ENCODE measurements at places on chromosomes 4 and X.

DNA sequence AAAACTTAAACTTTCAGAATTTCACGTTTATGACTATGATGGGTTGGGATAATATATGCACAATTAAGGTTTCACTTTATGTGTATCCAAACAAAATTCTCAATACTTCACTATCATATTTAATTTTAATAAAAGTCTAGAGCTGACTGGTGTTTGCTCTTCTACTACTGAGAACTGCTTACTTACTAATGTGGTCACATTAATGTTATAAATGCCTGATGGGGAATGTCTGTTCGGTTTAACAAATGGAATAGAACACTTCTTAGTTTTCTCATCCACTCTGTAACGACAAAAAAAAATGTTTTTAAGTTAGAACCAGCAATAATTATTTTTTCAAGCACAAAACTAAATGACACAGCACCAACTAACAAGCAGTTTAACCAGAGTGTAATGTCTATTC is 34.3 kb downstream of the CDKL2 start:
- no peak for DNase-seq

- no peak for DNase-seq
These were observed 4.2 kb downstream of the CENPVL3 start for GRCh38 chrX:51614353-51615012.

GRCh38 chr4:151702256-151702655 is 58.6 kb downstream of the GATB start:
- no peak for DNase-seq

GRCh38 chrX:22276781-22277180 is 4.1 kb downstream of the CBLL2 start:
- no peak for DNase-seq

DNA sequence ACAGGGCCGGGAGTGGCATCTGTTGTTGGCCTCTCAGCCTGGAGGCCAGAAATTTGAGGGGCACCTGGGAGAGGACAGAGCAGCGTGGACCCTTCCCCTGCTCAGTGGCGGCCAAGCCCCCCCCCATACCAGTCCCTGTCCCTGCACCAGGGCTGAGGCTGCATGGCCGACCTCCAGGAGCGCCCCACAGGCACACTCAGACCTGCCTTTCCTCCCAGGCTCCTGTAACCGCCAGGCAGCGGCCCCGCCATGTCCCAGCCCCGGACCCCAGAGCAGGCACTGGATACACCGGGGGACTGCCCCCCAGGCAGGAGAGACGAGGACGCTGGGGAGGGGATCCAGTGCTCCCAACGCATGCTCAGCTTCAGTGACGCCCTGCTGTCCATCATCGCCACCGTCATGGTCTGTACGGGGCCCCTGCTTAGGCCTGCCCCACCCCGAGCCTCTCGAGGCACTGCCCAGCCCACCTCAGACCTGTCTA is 15.3 kb downstream of the TMEM175 start:
- DNase-seq: no peak

- DNase-seq: no peak
These were observed 14.2 kb downstream of the ELOVL6 start for GRCh38 chr4:110184140-110184790.

- DNase-seq: no peak
These were observed 56.2 kb downstream of the METTL14 start for GRCh38 chr4:118741301-118741855.

- DNase-seq: no peak
These were observed 523.3 kb downstream of the SMARCA1 start for GRCh38 chrX:129000018-129000417.

DNA sequence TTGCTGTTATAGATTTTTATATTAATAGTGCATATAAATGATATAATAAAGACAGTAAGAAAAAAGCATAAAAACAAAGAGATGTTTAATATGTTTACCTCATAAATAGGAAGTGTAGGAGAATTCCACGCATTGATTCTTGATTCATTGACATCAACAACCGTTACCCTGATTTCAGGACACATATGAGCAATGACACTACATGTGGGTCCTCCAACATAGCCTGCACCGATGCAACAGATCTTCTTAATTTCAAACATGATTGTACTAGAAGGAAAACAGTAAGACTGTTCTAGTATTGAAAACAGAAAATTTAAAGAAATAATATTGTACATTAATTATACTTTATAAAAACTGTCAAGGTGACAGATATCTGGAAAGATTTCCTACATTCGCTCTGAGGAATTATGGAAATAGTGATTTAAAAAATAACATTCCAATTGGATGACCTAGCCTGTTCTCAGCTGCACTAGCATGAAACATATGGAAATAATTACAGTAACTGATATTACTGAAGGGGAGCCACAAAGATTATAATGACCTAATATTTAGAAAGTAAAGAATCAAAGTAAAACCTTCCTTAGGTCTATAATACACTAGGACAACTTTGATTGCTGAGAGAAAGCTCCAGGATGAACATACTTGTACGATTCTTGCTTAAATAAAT is 5.9 kb downstream of the UGDH start:
- DNase-seq: no peak

- no peak for DNase-seq
These were observed 82.1 kb downstream of the TASL start for GRCh38 chrX:30495468-30495867.

DNA sequence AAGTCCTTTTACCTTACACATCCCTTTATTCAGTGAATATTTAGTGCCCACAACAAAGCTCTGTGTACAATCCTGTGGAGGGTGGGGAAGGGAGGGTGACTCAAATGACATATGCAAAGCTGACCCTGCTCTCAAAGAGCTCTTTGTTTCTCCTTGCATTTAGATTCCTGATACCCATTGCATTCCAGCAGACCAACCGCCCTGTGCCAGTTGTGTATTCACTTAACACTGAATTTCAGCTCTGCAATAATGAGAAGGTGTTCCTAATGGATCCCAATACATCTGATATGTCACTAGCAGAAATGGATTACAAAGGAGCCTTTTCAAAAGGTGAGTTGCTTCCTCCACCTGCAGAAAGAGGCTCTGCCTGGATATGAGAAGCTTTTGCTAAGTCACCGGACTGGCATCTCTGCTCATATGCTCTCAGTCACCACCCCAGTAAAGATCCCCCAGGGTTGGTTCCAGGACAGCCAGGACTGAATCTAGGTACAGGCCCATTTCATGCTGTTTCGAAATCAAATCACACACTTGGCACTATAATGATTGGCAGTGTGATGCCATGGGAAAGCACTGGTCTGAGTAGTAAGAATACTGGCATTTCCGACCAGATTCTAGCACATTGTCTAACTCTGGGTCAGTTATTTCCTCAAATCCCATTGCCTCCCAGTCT is 17.1 kb upstream of the ANXA3 start:
- DNase-seq: no peak

DNA sequence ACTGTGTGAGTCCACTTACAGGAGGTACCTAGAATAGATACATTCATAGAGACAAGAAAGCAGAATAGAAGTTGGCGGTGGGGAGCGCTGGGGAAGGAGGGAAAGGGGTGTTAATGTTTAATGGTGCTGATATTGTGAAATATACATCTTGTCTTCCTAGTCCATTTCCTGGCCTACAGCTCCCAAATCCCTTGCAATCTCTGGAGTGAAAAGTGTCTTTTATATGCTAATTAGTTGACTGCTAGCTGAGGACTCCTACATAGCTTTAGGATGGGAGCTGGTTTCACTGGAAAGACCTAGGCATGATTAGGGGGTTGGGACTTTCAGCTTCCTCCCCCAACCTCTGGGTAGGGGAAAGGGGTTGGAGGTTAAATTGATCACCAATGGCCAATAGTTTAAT is 36.0 kb downstream of the FUNDC1 start:
- no peak for DNase-seq

- DNase-seq: no peak
These were observed 10.5 kb upstream of the RNF128 start for GRCh38 chrX:106716004-106716403.

GRCh38 chr4:182286035-182286434 is 42.8 kb downstream of the TENM3 start:
- no peak for DNase-seq

DNA sequence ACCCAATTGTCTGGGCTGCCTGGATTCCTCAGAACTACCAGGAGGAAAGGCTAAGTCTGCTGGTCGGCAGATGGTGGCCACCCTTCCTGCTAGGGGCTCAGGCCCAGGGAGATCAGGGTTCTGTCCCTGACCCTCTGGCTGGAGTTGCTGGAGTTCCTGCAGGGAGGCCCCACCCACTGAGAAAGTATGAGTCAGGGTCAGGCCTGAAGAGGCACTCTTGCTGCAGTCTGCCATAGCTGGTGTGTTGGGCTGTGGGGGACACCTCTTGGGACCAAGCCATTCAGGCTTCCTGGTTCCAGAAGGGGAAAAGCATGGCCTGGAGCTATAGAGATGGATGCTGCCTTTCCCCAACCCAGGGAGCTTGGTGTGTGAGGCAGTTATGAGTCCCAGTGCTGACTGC is 40.4 kb upstream of the PCDH18 start:
- no peak for DNase-seq

DNA sequence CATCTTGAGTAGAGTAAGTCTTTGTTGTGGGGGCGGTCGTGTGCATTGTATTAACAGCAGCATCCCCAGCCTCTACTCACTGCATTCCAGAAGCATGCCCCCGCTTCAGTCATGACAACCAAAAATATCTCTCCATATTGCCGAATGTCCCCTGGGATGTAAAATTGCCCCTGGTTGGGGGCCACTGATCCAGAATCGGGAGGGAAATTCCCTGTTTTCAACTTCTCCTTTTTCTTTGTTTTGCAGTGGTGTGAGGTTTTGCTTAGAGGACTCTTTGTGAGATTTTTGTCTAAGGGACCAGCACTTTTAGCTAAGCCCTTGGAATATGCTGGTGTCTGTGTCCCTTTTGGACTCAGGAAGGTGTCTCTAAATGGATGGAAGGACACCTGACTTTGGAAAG is 3.0 kb upstream of the IL13RA1 start:
- DNase-seq: no peak

- DNase-seq: no peak
These were observed 112.2 kb downstream of the IL13RA2 start for GRCh38 chrX:114905251-114905650.

- no peak for DNase-seq
These were observed 40.8 kb downstream of the SORCS2 start for GRCh38 chr4:7233006-7233580.

DNA sequence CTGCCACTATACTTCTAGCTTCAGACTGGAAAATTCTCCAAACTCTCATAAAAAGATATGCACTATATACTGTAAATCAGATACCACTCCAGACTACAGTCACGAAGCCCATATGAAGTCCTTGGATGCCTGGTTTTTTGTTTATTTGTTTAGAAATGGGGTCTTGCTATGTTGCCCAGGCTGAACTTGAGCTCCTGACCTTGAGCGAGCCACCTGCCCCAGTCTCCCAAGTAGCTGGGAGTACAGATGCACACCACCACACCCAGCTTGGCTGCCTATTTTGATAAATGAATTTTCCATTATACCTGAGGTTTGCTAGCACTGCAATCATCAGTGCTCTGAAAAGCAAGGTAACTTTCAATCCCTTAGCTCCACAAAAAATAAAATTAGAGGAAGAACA is 53.1 kb downstream of the ELF2 start:
- no peak for DNase-seq

DNA sequence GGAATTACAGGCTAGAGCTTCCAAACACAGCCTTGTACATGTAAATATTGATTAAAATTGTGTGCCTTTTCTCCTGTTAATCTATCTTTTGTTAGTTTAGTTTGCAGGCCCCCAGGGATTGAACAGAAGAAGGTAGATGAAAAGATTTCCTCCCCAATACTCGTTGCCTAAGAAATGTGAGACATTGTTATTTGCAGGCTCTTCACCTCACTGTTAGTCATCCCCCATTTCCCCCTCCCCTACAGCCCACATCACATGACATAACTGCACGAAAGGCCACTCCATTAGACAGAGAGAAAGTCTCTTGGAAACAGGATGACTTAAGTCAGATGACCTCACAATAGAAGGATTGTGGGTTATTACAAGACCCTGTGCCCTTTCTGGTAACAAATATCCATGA is 13.3 kb upstream of the MID1 start:
- peak; percentile 2 for DNase-seq

DNA sequence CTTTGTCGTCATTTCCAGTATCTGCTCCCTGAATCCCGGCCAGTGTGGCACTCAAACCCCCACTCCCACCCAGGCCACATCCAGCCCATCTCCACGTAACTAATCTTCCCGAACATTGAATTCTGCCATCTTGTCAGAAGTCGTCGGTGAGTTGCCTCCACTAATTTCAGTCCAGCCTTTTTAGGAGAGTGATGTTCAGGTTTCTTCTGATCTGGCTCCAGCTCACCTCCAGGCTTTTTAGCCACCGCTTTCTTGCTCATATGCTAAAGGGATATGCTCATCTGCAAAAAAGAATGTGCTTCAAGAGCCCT is 1.3 kb downstream of the TMEM165 start:
- peak; percentile 9 for DNase-seq

DNA sequence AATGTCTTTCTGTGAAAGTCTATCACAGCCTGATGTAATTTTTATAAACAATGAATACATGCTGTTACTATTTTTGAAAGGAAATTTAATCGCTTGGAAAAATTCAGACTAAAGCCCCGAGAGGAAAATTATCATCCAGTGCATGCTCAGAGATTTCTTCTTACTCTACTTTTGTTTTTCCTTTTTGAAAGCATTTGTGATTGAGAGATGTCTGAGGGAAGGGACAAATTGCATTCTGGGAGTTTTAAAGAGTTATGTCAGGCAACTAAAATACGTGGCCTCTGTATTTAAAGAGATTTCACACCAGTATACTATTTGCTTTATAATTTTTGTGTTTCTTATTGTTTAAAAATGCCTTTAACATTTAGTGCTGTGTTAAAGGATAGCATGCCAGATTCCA is 1.4 kb upstream of the ZFX start:
- DNase-seq: no peak

- DNase-seq: no peak
These were observed 41.0 kb upstream of the DMD start for GRCh38 chrX:33252306-33252825.

DNA sequence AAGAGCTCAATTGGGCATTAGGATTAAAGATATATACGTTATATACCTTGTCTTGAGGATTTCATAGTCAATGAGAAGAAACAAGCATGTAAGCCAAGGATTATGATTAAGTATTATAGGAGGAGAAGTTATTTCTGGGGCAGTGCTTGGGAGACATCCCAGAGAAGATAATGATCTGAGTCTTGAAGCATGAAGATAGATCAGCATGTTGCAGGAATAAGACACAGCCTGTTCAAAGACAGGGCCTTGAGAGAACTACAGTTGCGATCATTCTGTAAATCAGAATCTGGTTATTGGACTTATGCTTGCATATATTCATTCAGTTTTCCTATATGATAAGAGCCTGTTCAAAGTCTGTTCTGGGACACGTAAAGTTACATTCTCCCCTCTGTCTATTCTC is 862.2 kb upstream of the FTHL17 start:
- no peak for DNase-seq

- DNase-seq: no peak
These were observed 13.1 kb downstream of the DCHS2 start for GRCh38 chr4:154478547-154478946.

DNA sequence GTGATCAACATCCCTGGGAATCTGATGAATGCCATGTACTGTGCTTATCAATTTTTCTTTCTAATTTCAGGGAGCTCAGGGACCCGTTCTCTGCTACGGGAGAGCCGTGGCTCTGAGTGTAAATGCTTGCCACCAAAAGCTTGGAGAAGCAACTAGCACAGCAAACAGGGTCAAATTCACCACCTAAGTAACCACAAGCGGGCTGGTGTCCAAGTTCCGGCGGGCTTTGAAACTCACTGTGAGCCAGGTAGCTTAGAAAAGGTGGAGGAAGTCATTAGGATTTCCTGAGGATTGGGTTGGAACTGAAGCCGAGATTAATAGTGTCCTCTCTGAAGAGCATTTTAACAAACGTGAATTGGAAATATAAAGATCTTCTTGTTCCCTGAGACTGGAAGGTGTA is 87.2 kb downstream of the CLDN34 start:
- DNase-seq: no peak

All from hypothalamus (tissue), 51 donors.